ENCODE measurements at places on chromosomes 2 and 18.

GRCh38 chr18:74632351-74632679 is 34.6 kb downstream of the ZNF407 start:
- DNase-seq = no peak

- DNase-seq = no peak
Measured at GRCh38 chr2:74985978-74986609, 27.7 kb downstream of the POLE4 start.

DNA sequence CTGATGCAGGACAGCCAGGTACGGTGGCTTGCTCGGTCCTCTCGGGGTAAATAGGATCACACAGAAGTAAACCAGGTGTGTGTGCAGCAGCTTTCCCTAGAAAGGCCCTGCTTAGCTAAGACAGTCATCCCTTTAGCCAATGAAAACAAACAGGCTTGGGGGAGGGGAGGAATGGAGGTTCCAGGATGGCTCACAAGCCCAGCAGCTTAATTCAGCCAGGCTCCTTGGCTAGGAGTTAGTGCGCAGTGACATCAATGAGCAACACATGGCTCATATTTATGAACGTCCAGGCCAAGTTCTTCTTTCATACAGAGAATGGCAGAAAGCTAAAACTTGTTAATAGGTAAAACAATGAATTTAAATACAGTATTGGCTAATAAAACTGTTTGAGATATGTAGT is 10.2 kb downstream of the IAH1 start:
- DNase-seq = no peak

GRCh38 chr2:222360146-222360545 is 61.3 kb upstream of the PAX3 start:
- DNase-seq = no peak

DNA sequence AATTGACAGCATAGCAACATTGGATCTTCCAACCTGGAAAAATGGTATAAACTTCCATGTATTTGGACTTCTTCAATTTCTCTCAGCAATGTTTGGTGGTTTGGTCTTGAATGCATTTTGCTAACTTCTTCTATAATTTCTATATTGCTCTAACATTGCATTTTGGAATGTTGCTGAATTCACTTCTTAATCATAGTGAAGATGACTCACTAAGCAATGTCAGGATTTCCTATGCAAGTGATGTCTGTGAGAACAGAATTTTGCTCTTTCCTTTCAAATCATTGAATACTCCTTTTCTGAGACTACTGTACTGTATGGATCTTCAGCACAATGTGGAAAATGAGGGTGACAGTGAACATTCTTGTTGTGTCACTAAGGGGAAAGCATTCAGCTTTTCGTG is 28.9 kb upstream of the CDH19 start:
- peak; percentile 6 for DNase-seq

GRCh38 chr2:191298306-191298705 is 53.1 kb downstream of the MYO1B start:
- DNase-seq = no peak

- peak; percentile 19 for DNase-seq
Measured at GRCh38 chr2:70173520-70173919, 17.3 kb downstream of the C2orf42 start.

- no peak for DNase-seq
Measured at GRCh38 chr2:41909584-41909983, 138.2 kb upstream of the PKDCC start.

DNA sequence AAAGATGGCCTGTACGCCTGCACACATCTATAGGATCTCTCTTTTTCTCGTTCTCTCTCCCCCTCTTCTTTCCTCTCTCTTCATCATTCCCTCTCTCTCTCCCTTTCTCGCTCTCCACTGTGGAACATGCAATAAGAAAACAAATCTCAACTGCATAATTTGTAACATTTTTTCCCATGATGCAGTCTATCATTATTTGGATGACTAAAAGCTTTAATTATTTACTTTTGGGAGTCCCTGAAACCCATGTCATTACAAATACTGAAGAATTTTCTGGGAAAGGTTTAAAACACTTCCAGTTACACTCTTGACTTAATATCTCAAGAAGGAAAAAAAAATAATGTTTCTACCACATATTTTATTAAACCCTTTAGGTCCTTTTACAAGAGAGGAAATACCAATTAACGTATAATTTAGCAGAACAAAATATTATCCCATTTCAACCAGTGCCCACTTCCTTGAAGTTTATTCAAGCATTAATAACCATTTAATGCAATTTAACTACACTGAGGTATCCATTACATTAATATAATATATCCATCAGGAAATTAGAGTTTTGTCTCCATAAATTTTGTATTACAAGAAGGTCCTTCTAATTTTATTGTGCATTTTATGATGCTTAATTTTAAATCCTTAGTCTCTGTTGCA is 1615.2 kb upstream of the ACVR2A start:
- no peak for DNase-seq

DNA sequence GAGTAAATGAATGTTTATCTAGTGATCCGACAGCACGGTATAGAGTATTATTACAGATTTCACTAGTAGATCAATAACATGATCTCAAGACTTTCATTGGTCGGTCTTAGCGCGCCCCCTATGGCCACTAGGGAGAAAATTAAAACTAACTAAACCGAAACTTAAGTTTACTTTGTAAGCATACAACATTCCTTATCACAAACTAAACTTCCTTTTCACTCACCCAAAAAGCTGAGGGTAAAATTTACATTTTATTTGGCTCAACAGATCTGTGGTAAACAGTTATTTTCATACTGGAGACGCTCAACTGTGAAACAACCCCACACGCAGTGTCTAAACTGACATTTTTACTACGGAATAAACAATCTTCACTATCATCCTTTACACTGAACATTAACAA is 215.6 kb upstream of the MAP2 start:
- DNase-seq = peak; percentile 9

DNA sequence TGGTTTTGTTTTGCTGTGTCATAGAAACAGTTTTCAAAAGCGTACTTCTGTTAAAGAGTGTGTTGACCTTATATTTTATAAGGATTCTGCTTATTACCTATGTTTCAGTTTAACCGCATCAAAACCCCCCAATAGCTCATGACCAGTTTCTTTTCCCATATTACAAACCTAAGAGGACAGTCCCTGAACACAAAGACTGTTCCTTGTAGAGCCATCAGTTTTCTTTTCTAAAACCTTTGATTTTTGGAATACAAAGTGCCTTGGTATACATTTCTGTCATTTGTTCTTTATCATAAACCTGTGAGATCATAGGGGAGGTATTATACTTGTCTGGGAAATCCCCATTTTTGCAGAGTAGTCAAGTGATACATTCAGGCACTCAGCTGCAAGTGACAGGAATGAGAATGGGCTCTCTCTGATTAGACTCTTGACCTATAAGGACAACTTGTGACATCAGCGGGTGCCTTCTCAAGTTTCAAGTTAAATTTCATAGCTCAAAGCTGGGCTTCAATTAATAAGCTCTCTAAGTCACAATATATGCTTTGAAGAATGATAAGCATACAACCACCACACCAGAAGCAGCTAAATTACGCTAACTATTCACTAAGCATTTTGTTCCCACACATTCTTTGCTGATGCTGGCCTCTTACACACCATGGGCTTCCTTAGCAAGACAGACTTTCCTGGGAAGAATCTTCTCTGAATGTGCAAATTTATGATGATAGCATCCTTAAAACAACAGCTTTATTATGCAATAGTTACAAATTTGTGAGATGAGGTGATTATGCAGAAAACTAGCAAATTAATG is 97.5 kb upstream of the CD302 start:
- no peak for DNase-seq

DNA sequence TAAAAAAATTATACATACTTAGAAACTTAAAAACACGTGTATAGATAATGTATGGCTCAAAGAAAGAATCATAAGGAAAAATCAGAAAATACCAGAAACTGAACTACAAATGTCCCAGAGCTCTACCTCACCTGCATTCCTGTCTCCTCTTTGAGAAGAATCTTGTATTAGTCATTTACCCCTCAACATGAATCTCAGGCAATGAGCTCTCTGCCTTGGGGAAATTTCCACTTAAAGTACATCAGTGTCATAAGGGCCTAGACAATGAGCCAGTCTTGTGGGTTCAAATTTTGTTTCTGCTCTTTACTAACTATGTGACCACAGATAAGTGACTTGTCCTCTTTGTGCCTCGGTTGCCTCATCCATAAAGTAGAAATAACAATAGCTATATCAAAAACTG is 40.1 kb downstream of the SCG2 start:
- DNase-seq = peak; percentile 68

- DNase-seq = no peak
Measured at GRCh38 chr2:27078267-27079194, at the start of gene EMILIN1. Gene EMILIN1, plus strand, starts transcription at chr2:27078615. Its CDS starts 451 bp downstream, at chr2:27079066.

- DNase-seq = no peak
Measured at GRCh38 chr2:3670376-3670775, 12.4 kb downstream of the ALLC start.

Data from mammary epithelial cell (primary cell).